SHP77 (cell line): ENCODE measurements at places on chromosomes 6 and 20.

GRCh38 chr6:143695130-143695968, 17.6 kb downstream of the PHACTR2 start:
- no peak for DNase-seq

- DNase-seq = no peak
These were observed 107.2 kb upstream of the PLEKHG1 start for GRCh38 chr6:150492507-150492906.

GRCh38 chr20:49392745-49393144, 89.7 kb downstream of the KCNB1 start:
- DNase-seq = no peak

DNA sequence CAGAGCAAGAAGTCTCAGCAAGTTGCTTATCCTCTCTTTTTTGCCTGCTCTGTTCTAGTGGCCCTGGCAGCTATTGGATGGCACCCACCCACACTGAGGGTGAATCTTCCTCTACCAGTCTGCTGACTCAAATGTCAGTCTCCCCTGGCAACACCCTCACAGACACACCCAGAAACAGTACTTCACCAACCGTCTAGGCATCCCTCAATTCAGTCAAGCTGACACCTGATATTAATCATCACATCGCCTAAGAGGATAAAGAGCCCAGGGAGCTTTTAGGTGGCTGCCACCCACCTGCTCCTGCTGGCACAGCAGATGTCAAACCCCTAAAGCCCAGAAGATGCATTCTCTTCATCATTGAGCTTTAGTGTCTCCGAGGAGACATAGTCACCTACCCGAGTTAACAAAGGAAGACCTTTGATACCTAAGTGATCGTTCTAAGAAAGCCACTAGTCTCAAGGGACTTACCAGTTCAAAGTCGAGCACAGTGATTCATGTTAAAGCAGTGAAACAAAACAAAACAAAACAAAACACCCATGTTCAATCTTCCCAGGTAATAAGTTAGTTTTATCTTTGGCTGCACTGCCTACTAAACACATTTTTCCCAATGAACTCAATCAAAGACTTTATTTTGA, 97.7 kb upstream of the KCNQ5 start:
- DNase-seq = peak; percentile 16

DNA sequence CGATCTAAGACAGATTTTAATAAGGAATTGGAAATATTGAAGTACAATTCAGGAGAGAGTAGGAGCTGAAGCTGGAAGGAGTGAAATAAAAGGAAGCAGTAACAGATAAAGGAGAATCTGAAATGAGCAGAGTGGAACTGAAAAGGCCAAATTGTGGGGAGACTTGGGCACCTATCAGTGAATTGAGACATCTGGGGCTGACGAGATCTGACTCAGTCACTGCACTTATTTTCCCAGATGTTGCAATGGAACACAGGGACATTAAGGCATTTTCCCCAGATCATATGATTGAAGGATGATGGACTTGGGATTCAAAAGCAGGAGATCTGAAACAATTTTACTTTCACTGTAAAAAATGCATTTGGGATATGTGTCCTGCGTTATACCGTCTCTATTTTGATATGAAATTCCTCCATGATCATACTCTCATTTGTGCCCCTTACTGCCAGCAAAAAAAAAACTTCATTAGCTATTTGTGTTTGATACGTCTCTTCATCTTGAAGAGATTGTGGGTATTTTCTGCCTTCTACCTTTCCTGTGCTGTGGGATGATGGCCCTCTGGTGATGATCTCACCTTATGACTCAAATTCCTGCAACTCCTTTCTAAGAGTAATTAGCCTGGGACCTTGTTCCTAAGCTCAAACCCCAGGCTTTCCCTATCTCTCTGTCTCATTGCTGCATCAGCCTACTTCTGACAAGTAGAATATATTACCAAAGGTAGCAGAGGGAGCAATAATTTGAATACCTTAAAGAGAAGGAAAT, 278.5 kb upstream of the MAN1A1 start:
- DNase-seq = peak; percentile 3
